ENCODE measurements at places on chromosomes 6 and 20.

DNA sequence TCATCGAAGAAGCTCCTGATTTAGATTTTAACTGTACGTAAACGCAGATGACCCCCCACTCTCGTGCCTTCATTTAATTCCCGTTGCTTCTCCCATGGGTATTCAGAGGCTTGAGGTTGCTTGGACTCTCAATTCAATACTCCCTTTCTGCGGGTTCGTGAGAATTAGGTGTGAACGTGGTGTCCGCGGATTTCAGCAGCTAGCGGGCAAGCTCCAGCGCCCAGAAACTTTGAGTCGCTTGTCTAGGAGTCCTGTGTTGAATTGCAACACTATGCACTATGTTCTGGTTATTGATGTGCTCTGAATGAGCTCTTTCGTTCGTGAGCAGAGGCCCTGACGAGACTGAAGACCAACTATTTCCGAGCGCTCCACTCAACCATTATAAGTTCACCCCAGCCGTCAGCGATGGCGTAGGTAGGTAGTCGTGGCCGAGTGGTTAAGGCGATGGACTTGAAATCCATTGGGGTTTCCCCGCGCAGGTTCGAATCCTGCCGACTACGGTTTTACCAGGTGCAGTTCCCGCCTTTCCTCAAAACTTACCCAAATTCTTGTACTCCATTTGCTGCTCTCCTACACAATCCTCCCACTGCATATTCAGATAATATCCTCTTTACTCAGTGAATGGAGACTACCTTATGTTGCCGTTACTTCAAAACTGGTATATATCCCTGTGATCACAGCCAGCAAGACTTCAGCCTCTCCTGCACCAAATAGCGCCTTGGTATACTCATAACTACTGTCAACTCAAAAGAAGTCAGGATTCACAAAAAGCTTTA is 72.6 kb upstream of the ZNF184 start:
- DNase-seq: no peak

- no peak for DNase-seq
These were observed 18.2 kb downstream of the KIF25 start for GRCh38 chr6:168015482-168016175.

DNA sequence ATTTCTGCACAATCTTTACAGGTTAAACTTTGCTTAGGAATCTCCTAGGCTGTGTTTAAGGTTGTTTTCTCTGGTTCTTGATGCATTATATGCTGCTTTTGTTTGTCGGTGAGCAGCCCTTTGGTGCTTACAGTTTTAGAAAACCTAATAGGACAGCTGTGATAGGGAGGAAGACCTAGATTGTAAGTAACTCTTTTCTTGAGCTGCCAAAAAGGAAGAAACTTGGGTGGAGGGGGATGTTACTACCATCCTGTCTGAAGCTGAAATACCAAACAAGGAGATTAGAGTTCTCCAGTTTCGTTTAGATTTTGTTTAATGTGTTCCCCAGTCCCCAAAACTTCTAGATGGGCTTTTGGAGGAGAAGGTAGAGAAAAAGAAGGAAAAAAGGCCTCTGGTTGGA is 72.0 kb downstream of the ANKS1A start:
- no peak for DNase-seq

- no peak for DNase-seq
These were observed 241.1 kb downstream of the FOXC1 start for GRCh38 chr6:1850840-1851157.

DNA sequence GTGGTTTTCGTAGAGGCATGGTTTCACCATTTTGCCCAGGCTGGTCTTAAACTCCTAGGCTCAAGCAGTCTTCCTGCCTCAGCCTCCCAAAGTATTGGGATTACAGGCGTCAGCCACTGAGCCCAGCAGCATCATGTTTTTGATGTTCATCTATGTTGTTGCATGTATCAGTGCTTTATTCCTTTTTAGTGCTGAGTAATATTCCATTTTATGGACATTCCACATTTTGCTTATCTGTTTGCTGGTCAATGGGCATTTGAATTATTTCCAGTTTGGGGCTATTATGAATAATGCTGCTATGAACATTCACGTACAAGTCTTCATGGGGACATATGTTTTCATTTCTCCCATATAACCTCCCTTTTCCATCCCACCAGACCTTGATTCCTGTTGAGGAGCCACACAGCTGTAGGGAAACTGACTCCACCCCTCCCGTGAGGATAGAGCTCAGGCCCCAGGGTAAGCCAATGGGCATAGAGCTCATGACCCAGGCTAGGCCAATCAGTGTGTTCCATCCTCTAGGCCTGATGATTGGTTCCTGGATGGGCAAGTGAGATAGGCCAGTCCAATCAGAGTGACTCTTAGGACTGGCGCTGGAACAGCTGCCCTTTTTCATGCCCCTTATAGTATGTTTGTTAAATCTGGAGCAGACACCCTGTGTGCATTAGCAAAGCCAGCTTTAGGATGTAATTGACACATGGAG is 49.5 kb downstream of the DLGAP4 start:
- no peak for DNase-seq

DNA sequence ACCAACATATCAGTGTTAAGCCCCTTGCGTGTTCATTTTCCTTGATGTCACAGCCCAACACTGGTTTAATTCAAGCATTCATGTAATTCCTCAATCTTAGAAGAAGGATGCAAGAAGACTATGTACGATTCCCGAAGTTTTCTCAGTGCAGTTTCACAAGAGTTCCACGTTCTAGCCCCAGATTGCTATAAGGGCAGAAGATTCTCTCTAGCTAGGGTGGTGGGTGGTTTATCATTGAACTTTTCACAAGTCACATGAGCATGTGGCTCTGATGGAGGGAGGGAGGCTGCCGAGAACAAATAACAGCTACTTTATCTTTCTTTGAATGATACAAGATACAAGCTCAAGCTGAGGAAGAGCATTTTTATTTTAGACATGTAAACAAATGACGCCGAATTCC is 71.9 kb upstream of the NHSL1 start:
- no peak for DNase-seq

GRCh38 chr6:112466373-112467151 is 119.4 kb downstream of the RFPL4B start:
- DNase-seq: no peak

- DNase-seq: no peak
These were observed 155.6 kb downstream of the OGFRL1 start for GRCh38 chr6:71444222-71444621.

DNA sequence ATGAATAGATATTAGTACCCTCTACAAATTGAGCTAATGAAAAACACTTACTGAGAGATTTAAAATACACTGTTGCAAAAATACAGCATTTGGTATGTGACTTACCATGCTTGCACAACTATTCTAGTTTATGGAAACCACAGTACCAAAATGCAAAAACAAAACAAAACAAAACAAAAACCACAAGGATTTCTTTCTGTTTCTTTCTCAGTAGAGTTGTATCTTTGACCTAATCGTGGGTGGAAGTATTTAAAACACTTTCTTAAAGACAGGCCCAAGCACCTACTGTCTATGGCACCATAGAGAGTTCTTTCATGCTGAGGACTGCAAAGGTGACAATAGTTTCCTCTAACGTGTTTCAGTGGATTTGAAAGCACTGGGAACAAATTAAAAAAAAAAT is 95.3 kb upstream of the C6orf118 start:
- DNase-seq: no peak

DNA sequence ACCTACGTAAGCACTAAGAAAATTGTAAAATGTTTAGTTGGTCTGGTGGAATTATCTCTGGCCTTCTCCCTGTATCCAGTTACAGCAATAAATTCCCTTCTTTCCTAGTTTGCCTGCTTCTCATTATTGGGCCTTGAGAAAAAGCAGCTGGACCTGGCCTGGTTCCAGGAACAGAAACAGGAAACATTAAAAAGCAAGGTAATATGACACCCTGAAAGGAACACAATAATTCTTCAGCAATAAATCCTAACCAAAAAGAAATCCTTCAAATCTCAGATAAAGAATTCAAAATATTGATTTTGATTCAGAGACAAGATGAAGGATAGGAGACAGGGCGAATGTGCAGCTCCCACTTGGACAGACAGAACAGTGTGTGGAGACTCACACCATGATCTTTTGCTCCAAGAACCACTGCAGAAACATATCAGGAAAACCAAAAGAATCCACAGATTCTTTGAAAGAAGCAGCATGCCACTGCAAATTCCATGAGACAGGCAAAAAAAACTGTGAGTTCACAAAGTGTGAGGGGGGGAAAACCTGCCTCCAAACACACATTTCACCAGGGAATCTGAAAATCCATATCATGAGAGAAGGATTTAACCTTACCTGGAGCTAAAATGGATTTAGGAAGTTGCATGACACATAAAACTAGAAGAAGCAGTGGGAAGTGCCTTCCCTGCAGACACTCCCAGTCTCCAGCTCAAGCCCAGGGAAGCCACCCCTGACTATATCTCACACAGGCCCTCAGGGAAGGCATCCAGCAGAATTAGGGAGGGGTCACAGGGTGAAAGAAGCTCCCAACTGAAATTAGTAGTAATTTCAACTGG is 28.9 kb downstream of the TREM1 start:
- DNase-seq: no peak

- no peak for DNase-seq
These were observed 381.0 kb upstream of the ARID1B start for GRCh38 chr6:156396068-156396771.

DNA sequence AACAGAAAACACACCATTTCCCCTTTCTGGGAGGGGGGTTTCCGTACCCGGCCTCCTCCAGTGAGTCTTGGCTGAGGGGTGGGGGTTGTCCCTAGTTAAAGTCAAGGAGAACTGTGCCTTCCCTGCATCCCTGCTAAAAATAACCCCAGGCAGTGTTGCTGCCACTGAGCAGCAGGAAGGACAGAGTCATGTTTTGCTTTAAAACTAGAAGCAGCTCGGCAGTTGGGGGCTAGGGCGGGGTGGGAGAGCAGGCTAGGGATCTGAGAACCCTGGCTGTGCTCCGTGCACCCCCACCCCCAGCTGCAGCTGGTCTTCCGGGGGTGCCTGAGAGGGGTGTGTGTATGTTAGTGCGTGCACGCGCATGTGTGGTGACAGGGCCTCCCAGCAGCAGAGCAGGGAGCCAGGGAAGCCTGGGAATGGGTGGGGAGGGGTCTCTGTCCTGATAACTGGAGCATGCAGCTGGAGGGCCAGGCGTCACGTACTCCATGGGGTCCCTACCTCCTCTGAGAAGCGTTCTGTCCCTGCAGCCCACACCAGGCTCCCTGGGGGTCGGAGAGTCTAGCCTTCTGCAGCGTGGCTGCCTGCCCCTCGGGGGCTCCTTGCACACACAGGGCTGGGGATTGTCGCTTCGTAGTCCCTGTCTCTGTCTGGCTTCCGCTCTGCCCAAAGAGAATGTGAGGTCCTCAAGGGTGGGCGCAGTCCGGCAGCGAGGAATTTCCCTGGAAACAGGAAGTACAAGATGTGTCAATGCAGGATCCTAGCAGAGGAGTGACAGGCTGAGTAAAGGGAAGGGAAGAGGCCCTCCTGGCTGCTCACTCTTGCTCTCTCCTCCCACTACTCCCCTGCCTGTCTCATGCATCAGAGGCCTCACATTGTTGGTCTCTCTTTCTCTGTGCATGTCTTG is 16.8 kb upstream of the ARMC12 start:
- peak; percentile 80 for DNase-seq

DNA sequence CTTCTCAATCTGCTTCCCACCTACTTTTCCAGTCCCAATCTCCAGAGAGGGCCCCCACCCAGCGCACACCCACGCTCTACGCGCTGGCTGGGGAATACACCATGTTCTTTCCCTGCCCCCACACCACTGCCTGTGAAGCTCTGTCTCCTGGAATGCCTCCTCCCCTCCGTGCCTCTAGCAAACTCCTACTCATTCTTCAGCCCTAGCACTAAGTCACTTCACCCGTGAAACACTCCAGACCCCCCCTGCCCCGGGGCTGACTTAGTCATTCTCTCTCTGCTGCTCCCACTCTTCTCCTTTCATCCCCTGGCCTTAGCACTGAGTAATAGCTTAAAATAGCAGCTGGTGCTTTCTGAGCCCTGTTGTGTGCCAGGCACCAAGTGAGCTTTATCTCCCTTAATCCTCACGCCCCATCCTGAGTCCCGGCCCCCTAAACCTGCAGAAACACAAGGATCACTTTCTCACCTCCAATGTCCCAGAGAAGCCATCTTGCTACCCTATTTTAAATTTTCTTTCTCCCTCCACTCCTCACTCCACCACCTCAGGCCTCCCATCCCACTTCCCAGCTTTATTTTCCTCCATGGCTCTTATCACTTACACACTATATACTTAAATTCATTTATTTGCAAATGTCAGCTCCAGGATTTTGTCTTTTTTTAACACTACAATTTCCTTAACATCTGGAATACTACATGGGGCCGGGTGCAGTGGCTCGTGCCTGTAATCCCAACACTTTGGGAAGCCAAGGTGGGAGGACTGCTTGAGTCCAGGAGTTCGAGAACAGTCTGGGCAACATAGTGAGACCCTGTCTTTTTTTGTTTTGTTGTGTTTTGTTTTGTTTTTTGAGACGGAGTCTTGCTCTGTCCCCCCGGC is 6.3 kb upstream of the PARD6B start:
- DNase-seq: peak; percentile 21

GRCh38 chr6:151436300-151436699 is 15.6 kb downstream of the RMND1 start:
- no peak for DNase-seq

DNA sequence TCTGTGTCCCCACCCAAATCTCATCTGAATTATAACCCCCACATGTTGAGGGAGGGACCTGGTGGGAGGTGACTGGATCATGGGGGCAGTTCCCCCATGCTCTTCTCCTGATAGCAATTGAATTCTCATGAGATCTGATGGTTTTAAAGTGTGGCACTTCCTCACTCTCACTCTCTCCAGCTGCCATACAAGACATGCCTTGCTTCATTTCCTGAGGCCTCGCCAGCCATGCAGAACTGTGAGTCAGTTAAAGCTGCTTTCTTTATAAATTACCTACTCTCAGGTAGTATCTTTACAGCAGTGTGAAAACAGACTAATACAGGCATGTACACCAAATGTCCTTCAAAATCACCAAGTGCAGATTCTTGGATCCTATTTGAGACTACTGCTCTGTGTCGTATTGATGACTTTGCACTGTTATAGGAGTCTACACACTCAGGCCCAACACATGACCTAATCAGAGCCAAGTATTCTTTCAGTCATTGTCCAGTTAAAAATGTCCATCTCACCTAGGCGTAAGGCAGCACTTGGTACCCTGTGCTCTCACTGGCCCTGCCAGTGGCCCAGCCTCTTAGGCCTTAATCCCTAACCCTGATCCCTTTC is 52.8 kb upstream of the UST start:
- DNase-seq: no peak

- no peak for DNase-seq
These were observed 76.5 kb downstream of the ATP9A start for GRCh38 chr20:51691703-51692102.

All from amygdala (tissue), 56 donors.